ENCODE measurements at places on chromosomes 4 and X.

DNA sequence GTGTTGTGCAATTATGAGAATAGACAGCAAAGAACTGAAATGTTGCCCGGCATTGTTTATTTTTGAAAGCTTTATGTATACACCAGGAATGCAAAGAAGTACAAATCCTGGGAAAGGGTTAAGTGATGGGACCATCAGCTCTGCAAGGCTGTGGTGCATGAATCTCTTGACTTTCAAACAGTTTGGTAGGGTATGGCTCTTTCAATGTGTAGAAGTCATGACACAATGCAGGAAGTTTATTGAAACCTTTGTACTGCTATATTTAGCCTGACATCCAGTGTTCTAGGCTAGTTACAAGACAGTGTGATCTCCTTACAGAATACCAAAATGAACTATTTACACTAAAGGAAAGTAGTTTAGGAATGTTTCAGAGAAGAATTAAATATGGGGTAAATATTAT is 206.8 kb upstream of the HAND2 start:
- no peak for DNase-seq

DNA sequence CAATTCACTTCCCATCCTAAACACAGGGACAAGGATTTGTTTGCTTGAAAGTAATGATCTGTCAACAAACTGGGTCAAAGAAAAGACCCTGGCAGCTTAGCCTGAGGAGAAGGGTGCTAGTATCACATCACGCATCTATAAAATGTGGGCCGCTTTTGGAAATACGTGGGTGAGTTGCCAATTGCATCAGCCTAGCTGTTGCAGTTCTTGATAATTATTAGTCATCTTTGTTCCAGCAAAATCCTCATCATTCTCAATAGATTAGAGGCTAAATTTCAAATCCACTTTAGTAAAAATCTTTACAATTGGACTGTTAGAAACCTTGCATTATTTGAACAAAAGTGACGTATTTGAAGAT is 33.6 kb upstream of the TAPT1 start:
- DNase-seq, result no peak

- DNase-seq, result no peak
Measured at GRCh38 chrX:108177351-108178142, 86.0 kb downstream of the ATG4A start.

- no peak for DNase-seq
Measured at GRCh38 chrX:14411326-14411725, 118.0 kb upstream of the GLRA2 start.

DNA sequence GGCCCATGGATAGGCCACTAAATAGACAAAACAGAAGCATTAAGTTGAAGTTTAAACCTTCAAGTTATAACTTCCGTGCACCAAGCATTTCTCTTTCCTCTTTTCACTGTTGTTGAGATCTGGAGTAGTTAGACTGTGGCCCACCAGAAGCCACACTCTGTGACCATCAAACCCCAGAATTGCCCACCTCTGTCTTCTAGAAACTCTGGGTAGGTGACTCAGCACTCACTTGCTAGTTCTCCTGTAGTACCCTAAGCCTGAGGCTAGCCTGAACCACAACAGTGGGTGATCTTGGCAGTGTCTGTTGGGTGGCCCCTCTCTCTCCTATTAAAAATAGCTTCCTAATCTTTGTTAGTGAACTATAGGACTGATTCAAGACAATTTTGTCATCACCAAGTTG is 24.6 kb upstream of the CD40LG start:
- no peak for DNase-seq

DNA sequence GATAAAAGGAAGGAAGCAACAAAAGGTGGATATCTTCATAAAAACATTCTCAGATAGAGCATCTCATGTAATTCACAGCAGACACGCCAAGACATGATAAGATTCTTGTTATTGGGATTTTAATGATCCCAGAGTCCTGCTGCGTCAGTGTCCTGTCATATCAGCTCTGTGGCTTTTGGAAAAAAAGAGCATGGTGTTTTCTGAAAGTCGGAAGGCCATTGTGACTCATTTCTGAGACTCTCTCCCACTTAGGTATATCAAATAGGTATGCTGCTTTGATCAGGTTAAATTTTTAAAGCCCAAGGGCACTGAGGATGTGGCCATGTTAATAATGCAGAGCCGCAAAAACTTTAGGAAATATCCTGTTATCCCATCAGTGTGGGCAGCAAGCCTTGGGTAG is 481.0 kb downstream of the KCNIP4 start:
- no peak for DNase-seq

DNA sequence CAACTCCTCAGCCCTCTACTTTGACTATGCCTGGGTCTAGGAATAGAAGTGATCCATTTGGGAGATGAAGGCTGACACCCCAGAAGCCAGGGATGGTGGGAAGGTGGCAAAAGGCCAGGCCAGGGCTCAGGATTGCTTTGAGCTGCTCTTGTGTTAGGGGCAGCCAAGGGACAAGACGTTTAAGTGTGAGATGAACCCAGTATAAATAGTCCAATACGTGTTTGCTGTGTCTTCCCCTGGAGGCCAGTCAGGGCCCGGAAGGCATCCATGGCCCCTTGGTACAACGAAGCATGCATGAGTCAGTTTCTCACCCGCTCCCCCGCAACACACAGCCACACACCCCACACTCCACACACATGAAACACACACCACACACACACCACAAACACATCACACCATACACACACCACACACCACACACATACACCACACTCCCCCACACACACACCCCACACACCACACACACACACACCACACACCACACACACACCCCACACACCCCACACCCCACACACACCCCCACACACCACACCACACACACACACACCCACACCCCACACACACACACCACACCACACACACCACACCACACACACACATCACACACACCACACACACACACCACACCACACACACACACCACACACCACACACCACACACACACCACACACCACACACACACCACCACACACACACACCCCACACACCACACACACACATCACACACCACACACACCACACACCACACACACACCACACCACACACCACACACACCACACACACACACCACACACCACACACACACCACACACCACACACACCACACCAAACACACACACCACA is 5.1 kb downstream of the STARD8 start:
- DNase-seq, result no peak

DNA sequence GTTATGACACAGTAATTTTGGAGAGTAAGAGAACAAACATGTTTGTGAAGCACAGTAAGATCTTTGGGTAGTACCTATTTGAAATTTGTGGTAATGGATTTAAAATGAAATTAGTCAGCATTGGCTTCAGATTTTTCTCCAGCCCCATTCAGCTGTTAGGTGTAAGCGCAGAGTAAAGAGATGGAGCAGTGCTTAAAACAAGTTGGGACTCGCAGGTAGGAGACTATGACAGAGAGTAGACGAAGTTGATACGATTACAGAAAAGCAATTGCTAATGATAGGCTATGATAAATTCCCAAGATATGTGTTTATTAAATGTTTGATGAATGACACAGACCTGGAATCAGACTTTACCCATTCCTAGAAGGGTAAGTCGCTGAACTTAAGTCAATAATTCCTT is 72.6 kb downstream of the CHIC2 start:
- no peak for DNase-seq

GRCh38 chr4:152189451-152190179 is 346.3 kb downstream of the FBXW7 start:
- DNase-seq, result no peak

- DNase-seq, result no peak
Measured at GRCh38 chr4:98685225-98686042, 27.0 kb upstream of the TSPAN5 start.

GRCh38 chr4:80529026-80529425 is 193.5 kb downstream of the CFAP299 start:
- no peak for DNase-seq

GRCh38 chr4:39061457-39061856 is 575 bp upstream of the KLHL5 start:
- no peak for DNase-seq

DNA sequence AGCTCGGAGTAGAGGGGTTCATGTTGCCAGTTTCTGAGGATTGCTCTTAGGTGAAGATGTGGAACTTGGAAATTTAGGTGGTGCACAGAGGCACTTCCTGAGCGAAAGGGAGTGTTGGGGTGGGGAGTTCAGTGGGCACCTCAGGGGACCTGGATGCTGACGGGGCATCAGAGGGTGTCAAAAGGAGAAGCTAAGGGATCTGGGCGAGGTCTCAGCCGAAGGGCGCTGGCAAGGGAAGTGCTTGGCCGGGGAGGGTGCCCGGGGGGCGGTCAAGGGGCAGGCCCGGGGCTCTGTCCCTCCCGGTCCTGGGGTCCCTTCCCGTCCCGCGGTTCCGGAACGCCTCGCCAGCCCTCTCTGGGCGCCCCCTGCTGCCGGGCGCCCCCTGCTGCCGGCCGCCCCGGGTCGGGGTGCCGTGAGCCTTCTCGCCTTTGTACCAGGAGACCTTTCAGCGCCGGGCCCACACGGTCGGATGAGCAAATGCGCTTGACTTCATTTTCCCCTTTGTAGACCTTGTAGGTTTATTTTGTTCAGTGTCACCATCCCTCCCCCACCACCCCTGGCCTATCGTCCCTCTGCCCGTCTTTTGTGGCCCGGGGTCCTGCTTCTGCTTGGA is 3.0 kb upstream of the PHOX2B start:
- DNase-seq, result no peak

DNA sequence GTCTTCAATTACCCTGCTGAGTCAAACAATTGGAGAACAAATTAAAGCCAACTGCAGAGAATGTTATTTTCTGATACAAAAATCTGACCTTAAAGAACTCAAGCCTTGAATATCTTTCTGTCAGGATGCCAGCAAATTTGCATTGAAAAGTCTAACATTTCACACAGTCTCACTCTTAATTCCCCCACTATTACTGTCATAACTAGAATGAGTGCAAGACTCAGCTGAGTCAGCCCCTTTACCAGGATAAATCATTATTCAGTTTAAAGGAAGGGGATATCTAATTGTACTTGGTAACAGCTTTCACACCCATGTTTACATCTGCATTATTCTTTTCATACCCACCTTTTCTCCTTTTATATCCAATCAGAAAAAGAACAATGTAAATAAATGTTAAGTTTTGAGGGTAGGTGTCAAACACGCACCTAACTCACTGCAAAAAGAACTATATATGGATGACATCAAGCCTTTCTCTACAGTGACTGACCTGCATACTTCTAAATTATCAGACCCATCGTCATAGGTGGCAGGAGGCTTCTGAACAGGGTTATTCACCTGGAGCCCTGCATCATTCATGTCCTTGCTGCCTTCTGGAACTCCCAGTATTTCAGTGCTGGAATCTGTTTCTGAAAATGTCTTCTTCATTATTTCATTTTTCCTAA is 117.4 kb downstream of the TMA16 start:
- no peak for DNase-seq

GRCh38 chrX:53768451-53768850 is 81.9 kb upstream of the HUWE1 start:
- no peak for DNase-seq

DNA sequence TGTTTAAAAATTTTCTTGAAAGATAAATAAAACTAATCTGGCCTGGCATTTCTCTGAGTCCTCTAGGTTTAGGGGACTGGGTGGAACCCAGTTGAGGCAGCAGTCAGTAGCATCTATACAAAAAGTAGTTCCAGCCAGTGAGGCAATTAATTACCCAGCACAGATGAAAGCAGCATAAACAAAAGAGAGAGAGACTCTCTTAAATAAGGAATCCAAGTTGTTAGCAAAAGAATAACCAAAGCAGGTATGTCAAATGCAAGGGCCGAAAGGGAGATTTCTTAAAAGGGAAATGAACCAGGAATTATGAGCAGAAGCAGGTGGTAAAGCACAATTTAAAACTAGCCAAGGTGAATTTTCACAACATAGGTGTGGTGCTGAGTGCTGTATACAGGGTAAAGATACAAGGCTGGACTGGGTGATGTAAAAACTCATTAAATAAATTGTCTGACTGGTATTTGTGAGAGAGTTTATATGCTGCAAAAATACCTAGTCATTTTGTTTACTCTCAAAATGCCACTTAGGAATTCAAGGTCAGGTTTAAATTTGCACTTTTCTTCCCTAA is 94.6 kb upstream of the GALNT7 start:
- DNase-seq, result no peak

DNA sequence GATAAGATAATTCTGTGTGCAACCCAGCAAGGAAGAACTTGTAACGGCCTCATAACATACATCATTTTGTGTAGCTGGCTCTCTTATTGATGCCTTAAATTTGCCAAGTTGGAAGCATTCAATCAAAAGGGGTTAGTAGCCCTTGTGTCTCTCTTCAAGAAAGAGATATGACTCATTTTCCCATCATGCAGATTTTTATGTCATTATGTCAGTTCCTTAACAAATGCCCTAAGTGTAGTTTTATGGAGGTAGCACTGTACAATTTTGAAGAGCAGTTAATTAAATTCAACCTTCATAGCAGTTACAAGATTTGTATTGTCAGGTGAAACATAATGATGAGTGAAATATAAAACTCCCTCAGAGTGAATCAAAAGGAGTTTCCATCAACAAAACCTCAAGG is 215.6 kb downstream of the GRIA3 start:
- DNase-seq, result no peak

- no peak for DNase-seq
Measured at GRCh38 chr4:142975618-142976017, 129.5 kb upstream of the INPP4B start.

DNA sequence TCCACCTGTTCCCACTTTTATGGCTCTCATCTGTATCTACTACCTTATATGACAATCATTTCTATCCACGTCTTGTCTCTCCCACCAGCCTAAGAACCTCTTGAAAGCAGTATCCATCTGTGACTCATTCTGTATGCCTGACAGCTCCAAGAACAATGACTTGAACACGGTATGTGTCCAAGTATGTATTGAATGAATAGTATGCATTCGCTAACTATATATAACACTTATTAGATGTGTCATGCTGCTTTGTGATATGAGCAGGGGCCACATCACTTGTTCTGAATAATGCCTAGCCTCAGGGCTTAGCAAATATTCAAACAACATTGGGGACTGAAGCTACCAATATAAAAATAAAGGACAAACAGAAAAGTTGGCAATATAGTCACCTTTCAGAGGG is 4.9 kb downstream of the OPHN1 start:
- DNase-seq, result no peak

GRCh38 chrX:39601231-39602177 is 496.3 kb downstream of the BCOR start:
- no peak for DNase-seq

- no peak for DNase-seq
Measured at GRCh38 chr4:34365946-34366345, 1878.4 kb downstream of the ARAP2 start.

- no peak for DNase-seq
Measured at GRCh38 chrX:45196701-45197100, 4.0 kb downstream of the DIPK2B start.
